Pulmonary artery endothelial cell (primary cell): ENCODE measurements at places on chromosomes 12 and 14. TPM values are rescaled to one million over a fixed set of nuclear protein-coding genes. Genes with fewer than 3 reads are reported as not detected.

The SUPT16H gene
- 98.9 and 125 TPM in 2 replicates for total RNA-seq

The NTN4 gene
- 122 and 310 TPM in 2 replicates for total RNA-seq

The A2ML1 gene
- total RNA-seq = 0.18 TPM in 1 of 2 replicates, not detected in the other

The TEAD4 gene
- 26.2 and 29.1 TPM in 2 replicates for total RNA-seq

The OR4K1 gene
- total RNA-seq = not detected in 2 replicates

- DNase-seq = no peak
Observed at GRCh38 chr12:84416626-84417025, 496.0 kb downstream of the SLC6A15 start.

DNA sequence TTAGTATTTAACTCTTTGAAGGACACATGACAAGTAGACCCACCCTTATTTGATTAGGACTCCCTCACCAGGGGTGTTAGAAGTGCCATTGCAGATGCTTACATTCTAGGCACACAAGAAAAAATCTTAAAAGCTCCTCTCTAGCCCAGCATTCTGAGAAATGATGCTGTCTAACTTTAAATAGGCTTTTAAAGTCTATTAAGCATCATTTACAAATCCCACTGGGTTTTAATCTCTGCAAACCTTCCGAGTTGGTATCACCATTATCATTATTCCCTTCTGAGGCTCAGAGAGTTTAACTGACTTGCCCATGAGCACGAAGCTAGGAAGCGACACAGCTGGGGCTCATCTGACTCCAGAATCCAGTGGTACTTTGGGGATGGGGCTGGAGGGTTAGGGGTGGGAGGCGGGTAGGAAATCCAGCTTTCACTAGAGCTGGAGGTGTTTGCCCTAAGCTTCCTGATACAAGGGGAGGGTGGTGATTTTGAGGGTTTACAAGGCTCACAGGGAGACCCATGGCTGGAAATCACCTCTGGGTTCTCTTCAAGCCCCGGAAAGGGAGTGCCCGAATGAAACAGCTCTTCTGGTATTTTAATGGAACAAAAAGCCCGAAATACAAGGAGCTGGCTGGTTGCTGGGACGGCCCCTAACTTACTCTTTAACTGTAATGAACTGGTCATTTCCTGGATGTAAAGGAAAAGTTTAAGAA lies 109.2 kb upstream of the FUT8 start:
- DNase-seq = no peak

GRCh38 chr12:25242981-25243679 lies 7.6 kb downstream of the KRAS start:
- DNase-seq = no peak

DNA sequence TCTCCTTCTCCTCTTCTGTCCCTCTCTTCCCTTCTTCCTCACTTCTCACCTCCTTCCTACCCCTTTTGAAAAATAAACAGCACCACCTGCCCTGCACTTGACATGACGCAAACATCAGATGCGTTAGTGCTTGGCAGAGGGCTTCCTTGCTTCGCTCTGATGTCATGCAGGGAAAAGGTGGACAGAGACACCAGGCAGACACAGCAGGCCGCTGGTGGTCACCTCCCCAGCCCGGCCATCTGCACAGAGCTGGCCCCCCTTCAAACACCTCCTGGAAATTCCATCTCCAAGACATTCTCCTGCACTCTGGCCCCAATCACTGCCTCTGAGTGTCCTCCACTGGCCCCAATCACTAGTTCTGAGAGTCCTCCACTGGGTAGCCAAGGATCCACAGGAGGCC lies 353.6 kb downstream of the MED13L start:
- no peak for DNase-seq

DNA sequence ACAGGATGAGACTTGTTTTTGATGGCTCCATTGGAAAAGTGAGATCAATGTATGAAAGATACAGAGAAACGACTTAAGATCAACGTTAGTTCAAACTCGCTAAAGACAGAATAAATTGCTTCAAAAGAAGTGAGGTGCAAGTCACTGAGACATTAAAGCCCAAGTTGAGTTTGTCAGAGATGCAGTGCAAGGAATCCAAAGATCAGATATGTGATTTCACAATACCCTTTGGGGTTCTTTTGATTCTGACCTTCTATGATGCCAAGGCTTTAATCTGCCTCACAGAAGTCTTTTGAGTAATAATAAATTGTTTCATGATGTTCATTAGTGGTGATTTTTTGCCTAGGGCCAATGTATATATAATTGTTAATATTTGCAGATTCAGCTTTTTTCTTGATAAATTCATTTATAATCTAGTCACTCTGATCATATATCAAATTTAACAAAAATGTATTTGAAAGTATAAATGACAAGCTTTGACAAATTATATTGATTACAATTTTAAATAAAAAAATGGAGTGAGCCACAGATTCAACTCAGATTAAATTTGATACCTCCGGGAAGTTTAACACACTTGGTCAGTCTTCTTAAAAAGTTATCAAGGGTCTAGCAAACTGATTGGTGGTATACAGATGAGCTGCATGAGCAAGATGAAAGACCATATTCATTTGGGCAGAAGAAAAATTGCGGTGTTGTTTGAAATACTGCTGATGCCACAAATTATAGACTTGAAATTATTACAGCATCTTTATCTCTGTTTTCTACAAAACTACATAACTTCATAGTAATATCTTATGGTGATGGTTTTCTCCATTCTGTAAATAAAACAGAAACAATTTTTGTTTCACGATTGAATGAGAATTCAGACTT lies 144.8 kb upstream of the FAR2 start:
- DNase-seq = no peak

DNA sequence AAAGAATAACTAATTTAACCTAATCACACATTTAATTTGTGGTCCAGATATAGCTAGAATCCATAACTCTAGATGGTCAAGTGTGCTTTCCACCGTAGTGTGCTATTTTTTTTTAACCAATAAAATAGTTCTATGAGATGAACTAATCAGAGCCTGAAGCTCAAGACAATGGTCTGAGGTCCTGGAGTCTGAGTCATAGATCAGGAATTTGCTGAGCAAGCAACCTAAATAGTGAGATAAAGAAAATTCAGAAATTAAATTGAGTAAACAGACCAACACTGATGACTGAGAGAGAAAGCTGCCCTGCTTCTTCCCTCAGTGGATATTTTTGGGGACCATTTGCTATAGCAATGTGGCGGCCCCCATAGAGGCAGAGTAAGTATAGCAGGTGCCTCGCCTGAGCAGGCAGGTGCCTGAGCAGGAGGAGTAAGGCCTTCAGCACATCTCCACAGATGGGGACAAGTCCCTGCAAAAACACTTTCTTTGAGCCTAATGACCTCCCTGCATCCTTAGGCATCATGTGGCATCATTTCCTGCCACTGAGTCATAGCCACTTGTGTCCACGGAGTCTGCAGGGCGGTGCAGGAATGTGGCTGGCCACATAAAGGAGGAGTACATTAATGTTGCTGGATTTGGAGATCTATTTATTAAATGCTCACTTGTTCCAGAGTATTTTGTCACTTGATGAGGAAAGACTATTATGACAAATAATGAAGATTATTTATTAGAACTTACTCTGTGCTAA lies 13.9 kb upstream of the CLEC4E start:
- peak; percentile 60 for DNase-seq

DNA sequence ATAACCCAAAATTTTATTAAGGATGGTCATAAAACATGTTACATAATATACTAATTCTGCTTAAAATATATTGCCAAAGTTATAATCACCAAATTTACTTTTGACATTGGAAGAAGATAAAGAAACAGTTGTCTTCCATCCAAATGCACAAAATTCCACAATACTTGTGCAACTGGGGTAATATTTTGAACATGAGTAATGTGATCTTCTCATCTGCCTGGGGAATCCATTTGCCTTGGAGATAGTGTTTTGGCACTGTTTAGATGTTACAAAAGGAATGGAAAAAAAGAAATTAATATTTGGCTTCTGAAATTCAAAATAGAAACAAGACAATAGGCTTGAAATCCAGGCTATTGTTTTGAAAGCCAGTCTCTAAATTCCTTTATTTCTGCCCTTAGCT lies 9.1 kb downstream of the GPR19 start:
- no peak for DNase-seq

GRCh38 chr12:30211743-30212142 lies 428.0 kb upstream of the TMTC1 start:
- no peak for DNase-seq

DNA sequence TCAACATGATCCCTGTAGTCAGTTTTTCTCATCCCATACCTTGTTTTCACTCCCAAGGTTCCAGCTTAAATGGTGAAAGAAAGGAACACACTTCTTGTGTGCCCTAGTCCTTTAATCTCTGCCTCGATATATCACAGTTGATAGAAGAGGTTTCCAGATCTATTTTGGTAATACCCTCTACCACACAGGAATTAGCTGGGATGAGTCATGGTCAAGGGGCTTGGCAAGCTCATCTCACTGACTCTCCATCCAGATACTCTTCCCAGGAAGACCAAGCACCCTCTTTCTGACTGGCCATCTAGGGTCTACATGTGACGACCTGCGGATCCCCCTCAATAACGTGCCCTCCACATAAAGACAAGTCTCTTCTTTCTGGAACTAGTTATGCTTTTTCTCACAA lies 277.9 kb downstream of the ITPR2 start:
- DNase-seq = no peak

DNA sequence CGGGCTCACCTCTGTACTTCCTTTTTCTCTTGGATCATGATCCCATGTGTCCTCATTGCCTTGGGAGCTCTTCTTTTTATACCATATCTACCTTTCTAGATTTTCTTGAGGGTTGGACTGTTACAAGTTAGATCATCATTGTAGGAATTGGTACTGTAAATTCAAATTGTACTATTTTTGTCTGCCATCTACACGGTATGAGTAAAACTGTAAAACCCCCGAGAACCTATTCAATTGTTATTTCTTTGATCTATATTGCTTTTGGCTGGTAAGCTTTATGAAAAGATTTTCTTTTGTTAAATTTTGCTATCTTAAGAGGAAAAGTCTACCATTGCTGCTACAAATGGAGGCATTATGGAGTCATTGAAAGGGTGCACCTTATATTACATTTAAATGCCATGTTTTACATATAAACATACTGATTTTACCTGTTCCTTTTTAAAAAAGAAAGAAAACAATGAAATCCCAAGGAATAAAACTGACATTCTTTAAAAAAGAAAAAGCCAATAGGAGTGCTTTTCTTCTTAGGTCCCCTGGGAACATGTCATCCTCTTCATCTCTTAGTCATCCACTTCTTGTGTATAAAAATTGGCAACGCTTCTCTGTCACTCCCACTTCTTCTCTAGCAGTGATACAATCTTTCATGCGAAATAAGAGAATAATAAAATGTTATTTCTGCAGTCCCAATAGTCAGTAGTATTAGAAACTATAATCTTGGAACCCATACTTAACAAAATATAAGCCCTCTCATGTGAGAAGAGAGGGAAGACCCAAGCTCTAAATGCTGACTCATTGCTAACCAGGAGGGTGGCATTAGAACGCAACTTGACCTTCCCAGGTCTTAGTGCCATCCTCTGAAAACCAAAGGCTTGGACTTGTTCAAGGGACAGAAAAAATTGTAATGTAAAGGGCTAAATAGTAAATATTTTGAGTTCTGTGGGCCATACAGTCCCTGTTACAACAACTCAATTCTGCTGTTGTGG lies 20.4 kb downstream of the RGS6 start:
- no peak for DNase-seq

DNA sequence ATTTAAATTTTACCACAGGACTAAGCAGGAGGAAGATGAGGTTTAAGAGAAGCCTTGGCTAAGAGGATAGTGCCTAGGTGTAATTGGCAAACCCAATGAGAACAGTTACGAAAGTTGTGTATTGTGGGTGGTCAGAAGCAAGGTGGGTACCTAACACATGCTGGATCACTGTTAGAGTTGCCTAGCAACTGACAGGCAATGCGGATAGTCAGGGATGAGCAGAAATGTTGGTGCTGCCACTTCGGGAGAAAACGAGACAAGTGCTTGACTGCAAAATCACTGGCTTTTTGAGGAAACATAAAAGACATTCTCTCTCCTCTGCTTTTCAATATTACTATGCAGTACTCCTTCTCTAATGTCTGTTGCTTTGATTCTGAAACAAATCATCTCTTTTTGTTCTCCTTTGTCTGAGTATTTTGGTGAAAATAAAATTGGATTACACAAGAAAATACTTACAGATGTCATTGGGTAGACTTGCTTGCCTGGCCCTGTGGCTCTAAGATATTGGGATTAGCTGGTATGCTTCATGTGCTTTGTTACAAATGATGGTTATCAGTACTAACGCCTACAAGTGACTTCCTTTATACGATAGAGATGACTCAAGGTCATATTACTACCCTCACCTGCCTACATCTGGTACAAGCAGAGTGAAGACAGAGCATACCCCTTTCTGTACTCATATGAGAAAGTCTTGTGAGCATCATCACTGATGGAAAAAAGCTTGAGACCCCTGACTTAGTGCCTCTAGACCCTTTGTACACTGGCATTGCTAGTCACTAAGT lies 48.0 kb downstream of the TDP1 start:
- no peak for DNase-seq

- no peak for DNase-seq
Observed at GRCh38 chr12:130053651-130054069, 108.6 kb upstream of the FZD10 start.

GRCh38 chr14:53622447-53622846 lies 334.2 kb downstream of the BMP4 start:
- no peak for DNase-seq
